ENCODE measurements at places on chromosomes 3 and 15. TPM values are rescaled to one million over a fixed set of nuclear protein-coding genes. Genes with fewer than 3 reads are reported as not detected.

GRCh38 chr3:187125319-187126031, 13.8 kb downstream of the RPL39L start:
- no peak for DNase-seq

Gene STARD5
- 5.4 TPM for total RNA-seq

Gene SYNPR
- total RNA-seq = not detected

DNA sequence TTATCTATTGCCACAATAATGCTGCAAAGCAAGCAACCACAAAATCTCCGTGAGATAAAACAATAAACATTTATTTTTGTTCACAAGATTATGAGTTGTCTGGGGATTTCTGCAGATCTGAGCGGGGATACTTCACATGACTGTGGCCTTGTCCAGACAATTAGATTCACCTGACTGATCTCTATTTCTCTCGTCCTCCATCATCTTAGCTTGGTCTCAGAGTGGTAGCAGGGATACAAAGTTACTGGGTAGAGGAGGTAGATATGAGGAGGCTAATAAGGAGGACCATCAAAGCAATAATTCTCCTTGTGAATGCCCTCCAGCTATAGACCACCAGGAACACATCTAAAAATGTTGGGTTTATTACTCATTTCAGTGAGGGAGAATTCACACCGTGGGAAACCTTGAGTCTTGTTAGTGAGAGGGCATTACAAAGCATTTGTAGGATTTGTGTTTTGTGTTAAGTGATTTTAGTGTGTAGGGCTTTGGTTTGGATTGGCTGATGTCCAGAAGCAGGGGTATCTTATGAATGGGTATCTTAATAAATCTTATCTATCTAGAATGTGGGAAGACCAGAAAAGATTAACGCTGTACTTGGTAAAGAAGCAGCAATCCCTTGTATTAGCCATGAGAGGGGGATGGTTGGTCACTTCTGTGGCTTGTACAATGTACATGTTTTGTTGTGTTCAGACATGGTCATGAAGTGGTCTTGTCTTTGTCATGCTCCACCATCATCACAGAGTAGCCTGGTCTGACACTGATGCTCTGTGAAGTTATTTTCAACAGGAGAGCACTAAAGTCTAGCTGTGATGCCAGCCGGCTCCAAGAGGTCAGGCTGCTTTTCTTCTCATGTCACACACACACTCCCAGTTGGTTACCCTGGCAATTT, 287.6 kb upstream of the STT3B start:
- DNase-seq = no peak

GRCh38 chr3:39406368-39407258, at the start of gene RPSA:
Gene RPSA (plus strand): TSS chr3:39406720. CDS start chr3:39407654, 934 bp downstream.
- DNase-seq = peak; percentile 90

Gene RETNLB
- not detected for total RNA-seq

Gene P2RY13
- not detected for total RNA-seq

GRCh38 chr15:39468331-39468730, 112.5 kb upstream of the THBS1 start:
- DNase-seq = no peak

DNA sequence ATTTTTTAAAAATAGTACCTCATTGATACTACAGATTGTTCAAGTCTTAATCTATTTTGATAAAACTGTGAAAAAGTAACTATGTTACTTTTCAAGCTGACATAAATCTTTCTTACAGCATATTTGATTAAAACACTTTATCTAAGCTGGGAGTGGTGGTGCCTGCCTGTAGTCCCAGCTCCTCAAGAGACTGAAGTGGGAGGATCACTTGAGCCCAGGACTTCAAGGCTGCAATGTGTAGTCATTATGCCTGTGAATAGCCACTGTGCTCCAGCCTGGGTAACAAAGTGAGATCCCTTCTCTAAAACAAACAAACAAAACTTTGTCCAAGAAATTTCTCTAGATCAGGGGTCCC, 59.6 kb upstream of the NEDD4 start:
- no peak for DNase-seq

All from activated naive CD8-positive, alpha-beta T cell treated with anti-CD3 and anti-CD28 coated beads, Interleukin-2, amount 10 ng/mL, durations not matched to agents 7 days and 5 days (primary cell).